ENCODE measurements at places on chromosomes 6 and 20.

DNA sequence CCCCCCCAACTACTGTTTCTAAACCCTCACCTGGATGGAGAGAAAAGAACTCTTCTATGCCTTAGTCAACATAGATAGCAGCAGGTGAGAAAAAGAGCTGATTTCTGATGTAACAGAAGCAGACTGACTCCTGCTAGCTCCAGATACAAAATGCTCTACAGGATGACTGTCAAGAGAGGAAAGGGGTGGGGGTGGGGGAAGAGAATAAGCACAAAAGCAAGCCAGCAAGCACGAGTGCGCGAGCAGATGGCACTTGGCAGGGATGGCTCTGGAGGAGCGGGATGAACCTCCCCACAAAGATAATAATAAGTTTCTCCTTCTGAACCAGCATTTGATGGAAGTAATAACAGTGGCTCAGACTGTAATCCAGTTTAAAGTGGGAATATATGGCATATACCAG is 45.6 kb upstream of the SPDEF start:
- DNase-seq: no peak

DNA sequence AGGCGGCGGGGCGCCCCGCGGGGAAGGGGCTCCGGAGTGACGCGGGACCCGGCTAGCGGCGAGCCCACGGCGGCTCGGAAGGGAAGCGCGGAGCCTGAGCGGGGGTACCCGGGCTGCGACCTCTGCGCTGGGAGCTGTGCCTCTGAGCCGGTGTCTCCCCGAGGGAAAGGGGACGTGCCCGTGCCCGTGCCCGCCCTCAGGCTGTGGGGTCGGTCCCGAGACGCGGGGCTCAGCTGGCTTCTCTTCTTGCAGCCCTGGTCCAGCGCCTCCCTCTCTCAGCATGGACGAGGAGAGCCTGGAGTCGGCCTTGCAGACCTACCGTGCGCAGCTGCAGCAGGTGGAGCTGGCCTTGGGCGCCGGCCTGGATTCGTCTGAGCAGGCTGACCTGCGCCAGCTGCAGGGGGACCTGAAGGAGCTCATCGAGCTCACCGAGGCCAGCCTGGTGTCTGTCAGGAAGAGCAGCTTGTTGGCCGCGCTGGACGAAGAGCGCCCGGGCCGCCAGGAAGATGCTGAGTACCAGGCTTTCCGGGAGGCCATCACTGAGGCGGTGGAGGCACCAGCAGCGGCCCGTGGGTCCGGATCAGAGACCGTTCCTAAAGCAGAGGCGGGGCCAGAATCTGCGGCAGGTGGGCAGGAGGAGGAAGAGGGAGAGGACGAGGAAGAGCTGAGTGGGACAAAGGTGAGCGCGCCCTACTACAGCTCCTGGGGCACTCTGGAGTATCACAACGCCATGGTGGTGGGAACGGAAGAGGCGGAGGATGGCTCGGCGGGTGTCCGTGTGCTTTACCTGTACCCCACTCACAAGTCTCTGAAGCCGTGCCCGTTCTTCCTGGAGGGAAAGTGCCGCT is 686 bp downstream of the ZGPAT start:
- DNase-seq: no peak

GRCh38 chr20:24303393-24304170 is 165.8 kb upstream of the SYNDIG1 start:
- no peak for DNase-seq

DNA sequence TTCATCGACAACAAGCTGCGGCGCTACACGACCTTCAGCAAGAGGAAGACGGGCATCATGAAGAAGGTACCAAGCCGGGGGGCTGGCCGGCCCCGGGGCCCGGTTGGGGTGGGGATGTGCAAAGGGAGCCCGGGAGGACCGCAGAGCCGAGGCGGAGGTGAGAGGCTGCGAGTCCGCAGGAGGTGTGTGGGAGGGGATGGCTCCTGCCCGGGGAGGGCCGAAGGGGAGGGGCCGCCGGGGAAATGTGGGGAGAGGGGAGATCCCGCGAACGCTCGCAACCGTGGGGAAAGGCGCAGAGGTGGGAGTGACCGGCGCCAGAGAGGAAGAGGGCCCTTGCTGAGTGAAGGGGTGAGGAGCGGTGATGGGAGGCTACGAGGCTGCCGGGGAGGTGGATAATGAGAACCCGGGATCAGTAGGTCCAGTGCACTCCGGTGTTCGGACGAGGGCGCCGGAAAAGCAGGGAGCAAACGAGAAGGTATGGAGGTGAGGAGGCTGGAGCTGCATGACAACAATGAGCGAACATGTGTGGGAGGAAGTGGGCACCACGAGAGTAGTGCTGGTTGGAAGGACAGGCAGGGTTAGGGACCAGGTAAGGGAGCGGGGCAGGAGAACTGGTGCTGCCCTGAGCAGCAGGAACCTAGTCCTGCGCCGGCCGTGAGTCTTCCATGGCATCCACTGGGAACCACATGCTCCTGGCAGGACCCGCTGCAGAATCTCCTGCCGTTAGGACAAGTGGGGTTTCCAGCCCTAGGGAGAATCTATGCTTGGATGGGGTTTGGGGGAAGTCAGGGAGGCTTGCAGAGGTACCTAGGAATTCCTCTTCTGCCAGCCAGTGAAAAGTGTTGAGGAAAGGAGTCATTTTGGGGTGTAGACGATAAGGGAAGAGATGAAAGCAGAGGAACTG is 1.3 kb downstream of the SRF start:
- no peak for DNase-seq

DNA sequence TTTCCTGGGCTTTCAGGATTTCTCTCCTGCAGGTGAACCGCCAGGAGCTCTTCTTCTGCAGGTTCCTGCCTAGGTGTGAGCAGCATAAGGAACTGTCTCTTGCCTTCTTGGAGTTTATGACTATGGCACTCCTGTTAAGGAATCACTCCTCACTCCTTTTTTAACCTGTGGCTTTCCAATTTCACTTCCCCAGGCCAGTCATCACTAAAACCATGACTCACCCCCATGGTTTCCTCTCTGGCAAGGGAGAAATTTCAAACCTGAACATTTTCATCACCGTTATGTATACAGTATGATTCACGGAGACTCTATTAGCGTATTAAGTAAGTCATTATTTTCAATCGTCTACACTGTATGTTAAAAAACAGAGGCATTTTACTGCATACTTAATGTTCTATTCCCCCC is 78.2 kb upstream of the ARID1B start:
- DNase-seq: no peak

DNA sequence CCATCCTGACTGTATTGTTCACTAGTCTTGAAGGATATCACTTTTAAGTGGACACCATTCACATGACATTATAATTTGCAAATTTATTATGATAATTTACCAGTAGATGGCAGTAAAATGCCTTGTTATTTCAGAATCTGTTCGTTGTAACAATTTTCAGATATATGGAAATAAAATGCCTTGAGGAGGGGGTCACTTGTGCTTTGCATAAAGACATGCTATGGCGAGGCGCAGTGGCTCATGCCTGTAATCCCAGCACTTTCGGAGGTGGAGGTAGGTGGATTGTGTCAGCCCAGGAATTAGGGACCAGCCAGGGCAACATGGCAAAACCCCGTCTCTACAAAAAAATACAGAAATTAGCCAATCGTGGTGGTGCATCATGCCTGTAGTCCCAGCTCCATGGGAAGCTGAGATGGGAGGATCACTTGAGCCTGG is 9.0 kb upstream of the NCOA6 start:
- DNase-seq: peak; percentile 9

DNA sequence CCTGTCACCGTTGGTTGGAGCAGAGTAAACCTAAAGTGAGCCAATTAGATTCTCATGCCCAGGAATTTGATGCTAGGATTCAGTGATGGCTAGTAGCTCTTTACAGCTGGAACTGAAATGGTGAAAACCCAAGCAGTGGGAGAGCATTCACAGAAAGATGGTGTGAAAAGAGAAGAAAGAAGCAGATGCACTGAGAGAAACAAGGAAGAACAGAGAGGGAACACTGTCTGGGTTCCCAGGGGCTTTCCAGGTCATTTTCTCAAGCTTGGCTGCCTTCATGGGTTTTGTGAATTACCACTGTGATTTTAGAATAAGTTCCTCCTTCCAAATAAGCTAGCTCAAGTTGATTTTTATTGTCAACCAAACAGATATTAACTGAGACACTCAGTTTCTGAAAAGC is 104.1 kb upstream of the AKIRIN2 start:
- no peak for DNase-seq

GRCh38 chr20:20070871-20071726 is 18.8 kb downstream of the CFAP61 start:
- DNase-seq: no peak

DNA sequence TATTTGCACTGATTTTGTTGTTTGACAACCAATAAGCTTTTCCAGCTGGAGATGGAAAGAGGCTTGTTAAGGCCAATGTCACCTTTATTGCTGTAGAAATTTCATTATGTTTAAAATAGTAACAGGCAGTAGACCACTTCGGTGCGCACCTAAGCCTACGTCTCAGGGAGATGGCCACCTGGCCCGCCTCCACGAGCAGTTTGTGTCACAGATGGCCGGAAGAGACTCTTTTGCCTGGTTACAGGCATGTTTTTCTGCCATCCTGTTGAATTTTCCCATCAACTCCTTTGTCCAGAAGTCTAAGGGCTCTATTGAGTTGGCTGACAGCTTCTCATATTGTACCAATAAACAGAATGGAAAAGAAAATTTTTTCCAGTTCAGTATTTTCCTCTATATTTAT is 51.0 kb downstream of the SLC9A8 start:
- no peak for DNase-seq

DNA sequence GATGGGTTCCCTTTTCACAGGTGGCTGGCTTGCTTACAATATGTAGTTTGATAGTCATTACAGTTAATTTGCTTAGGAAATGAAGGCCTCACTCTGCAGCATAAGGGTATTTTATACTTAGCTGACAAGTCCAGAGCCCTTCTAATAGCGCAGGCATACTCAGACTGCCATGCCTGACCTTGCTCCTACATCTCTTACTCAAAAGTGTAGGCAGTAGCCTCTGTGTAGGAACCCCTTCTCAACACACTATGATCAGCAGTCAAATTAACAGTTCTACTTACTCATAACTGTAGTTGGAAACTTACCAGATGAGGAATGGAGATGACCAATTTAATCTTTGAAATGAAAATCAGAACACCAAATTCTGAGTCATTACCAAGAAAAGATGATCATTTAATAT is 373.5 kb downstream of the TBC1D32 start:
- DNase-seq: no peak

DNA sequence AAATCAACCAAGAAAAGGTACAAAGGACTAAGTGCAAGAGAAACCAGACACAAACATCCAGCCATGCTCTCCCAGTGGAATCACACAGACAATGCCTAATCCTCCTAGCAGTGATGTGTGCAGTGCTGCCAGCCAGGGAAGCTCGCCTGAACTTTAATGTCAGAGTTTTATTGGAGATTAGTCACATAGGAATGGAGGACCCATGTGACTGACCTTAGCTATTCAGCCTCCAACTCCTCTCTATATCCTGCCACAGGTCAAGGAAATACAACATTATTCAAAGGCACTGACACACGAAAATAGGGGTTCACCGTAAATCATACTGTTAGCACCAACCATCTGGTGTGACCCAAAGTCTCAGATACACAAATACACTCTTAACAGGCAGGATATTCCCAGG is 684.6 kb downstream of the DOK5 start:
- no peak for DNase-seq

DNA sequence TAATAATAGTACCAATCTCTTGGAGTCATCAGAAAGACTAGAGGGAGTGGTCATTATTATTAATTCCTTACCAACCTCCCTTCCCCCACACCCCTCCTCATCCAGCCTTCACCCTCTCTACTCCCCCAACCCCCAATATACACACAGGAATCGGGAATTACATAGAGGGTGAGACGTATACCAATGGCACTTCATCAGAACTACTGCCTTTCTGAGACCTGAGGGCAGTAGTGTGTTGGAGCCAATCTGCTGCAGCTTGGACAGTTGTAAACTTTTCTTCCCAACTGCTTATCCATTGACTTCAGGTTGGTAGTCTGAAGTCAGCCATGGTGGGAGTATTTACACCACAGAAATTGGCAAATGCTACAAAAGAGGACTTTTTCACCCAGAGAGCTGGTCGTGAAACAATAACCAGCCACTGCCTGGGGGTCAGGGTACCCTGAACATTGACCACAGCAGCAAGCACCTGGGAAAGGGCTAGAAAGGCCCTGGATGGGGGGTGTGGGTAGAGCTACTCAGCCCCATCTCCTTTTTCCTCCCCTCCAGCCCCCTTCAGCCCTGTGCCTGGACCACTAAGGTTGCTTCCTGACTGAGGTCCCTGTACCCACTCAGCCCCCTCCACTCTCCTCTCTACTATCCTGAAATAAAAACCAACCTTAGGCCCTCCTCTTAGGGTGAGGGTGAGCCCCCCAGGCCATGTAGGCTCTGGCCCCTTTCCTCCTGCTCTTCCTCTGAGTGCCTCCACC is 161.5 kb downstream of the MRPL14 start:
- no peak for DNase-seq

GRCh38 chr6:4459032-4459431 is 317.2 kb upstream of the CDYL start:
- no peak for DNase-seq

GRCh38 chr6:6538261-6538660 is 50.3 kb upstream of the LY86 start:
- DNase-seq: no peak

GRCh38 chr6:119627908-119628669 is 278.5 kb upstream of the MAN1A1 start:
- DNase-seq: no peak

- DNase-seq: peak; percentile 56
Observed at GRCh38 chr6:150409576-150410066, 40.8 kb downstream of the IYD start.

DNA sequence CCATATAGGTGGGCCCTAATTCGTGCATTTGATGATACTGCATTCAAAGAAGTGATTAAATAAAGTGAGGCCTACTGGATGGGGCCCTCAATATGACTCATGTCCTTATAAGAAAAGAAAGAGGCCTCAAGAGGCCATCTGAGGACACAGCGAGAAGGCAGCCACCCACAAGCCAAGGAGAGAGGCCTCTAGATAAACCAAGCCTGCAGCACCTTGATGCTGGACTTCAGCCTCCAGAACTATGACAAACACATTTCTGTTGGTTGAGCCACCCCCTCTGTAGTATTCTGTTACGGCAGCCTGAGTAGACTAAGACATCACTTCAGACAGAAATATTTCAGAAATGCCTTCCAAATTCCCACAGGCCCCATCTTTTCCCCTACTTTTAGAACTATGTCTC is 82.5 kb upstream of the PLEKHG1 start:
- no peak for DNase-seq

Data from left renal cortex interstitium (tissue), 4 donors.